COLO829 (cell line): ENCODE measurements at places on chromosomes 5 and 9.
A peak's percentile ranks its signal among the peaks of the same experiment; 100 is the strongest.

- no peak for DNase-seq
These were observed 4.6 kb downstream of the PTCH1 start for GRCh38 chr9:95511952-95512708.

DNA sequence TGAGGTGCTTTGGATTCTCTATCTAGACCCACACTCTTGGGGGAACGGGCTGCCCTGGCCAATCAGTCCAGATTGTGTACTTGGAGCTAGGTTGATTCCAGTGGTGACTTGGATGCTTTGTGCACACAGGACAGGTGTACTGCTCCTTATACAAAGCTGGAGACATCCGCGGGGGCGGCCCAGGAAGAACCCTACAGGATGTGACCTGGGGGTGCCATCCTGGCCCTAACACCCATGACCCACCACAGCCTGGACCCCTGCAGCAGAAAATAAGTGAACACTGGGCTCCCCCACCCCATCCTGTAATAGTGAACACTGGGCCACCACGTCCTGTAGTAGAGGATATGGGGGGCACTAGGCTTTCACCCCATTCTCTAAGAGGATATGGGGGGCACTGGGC lies 12.1 kb upstream of the PLEKHG4B start:
- no peak for DNase-seq

GRCh38 chr9:106450549-106450948 lies 412.4 kb upstream of the ZNF462 start:
- no peak for DNase-seq

- DNase-seq, result no peak
These were observed 196.3 kb downstream of the MEF2C start for GRCh38 chr5:88686726-88687125.

DNA sequence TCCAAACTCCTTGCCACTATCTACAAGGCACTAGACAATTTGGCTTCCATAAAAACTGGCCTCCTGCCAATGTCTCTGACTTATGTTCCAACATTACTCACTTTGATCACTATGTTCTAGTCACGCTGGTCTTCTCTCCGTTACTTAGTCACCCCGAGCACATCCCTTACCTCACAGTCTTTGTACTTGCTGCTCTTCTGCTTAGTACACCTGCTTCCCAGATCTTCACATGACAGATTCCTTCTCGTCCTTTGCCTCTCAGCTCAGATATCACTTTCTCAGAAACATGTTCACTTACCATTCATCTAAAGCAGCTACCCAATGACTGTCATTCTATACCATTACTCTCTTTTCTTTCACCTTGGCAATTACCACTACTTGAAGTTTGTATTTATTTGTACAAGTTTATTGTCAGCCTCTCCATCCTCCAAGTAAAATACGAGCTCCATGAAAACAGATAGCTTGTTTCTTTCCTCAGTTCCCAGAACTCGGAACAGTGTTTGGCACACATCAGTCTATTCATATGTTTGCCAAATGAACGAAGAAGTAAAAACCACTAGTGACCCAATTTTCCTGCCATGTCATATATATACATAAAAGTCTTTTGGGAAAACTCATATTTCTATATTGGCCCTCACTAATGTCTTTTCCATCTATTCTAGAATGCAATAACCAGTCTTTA lies 5.9 kb upstream of the SLC22A5 start:
- no peak for DNase-seq

- peak; percentile 77 for DNase-seq
These were observed 2.2 kb downstream of the AKNA start for GRCh38 chr9:114385397-114386181.

DNA sequence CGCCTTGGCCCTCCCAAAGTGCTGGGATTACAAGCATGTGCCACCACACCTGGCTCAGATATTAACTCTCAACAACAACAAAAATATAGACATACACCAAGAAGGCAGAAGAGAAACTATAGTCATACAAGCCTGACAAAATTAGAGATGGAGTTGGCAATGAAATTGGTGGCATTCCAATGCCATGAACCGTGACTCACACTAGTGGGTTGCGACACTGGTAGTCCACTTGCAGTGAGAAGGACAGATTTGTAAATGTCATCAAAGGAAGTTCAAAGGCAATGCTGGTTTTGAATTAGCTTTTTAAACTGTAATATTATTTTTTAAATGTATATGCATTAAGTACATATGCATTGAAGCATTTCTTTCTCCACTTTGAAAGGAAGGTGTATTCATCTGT lies 8.5 kb upstream of the DNAJC25 start:
- peak; percentile 59 for DNase-seq

DNA sequence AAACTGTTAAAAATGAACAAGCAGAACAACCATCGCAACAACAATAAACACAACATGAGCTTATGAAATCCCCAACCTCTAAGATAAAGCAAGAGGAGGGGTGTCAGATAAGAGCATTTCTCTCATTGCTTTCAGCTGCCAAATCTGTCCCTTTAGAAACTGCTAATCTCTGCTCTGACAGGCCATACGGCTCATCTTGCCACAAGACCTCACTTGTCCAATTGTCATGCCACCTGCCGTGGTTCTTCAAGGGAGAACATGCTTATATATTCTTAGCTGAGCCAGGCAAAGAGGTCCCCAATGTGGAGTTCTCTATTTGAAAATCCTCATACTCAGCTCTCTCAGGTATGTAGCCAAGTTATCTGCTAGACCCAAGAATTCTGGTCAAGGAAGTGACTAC lies 405.0 kb upstream of the TNC start:
- no peak for DNase-seq

DNA sequence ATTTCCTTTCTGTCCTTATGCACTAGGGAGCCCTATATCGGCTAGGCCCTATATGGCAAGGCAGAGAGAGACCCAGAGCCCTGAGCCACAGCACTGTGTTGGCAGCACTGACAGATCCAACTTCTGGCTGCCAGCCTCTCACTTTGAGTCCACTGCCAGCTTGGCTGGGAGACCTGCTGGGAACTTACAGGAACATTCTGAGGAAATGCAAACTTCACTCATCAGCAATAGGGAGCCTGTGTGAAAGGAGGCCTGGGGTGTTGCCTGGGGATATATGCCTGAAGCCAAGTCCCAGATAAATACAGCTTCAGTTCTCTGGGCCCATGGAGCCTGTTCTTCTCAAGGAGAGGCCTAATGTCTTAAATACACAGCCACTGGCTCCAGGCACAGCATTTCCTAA lies 78.0 kb downstream of the ADRB2 start:
- no peak for DNase-seq

GRCh38 chr5:125376059-125376641 lies 629.7 kb upstream of the ZNF608 start:
- no peak for DNase-seq

DNA sequence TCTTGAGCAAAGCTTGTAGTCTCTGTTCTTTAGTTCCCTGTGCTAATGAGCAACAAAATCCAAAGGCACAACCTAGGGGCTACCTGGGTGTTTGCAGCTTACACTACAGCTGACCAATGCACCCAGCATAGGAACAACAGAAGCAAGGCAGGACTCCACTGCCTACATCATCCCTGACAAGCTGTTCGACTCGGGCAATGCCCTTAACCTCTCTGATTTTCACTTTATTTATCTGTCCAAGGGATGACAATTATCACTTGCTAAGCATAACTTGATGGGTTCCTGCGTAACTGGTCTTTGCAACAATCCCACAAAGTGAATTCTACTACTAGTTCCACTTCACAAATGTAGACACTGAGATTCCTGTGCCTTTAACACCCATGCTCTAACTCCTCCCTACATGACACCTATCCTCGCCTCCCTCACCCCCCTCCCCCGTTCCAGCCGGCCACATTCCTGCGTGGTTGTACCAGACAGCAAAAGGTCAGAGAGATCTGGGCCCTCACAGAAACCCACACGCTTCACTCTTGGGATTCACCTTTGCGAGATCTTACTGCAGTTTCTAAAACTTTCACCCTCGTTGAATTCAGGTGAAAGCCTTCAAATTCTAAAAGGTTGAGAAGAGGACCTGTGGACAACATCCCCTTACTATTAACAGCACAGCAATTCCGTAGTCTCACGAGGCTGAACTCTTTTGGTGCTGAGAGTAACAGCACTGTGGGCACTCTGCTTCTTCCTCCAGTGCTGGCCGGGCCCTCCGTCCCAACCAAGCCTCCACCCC lies 995 bp downstream of the IPPK start:
- DNase-seq, result peak; percentile 78

DNA sequence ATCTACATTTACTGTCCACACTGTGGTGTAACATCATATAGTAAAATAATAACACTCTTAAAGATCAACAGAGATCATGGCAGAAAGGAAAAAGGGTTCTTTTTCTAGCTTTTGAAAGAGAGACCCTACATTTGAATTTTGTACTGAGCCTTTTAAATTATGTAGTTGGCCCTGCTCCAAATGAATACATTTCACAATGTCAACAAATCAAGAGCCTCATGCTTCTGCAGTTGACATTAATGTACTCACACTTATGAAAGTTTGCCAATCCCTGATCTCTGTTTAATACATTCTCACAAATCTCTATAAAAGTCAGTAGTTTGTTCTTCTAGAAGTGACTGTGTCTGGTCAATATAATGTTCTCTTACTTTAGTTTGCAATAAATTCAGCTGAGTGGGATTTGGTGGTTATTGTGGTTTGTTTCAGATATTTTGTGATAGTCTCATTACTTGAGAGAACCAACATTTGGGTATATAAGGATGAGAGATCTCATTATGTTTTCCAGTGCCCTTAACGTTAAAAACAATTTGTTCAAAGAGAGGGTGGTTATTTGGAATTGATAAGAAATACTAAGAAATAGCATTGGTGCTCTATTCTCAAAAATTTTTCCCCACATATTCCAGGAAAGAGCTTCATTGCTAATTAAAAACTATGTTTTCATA lies 277.8 kb upstream of the FTMT start:
- DNase-seq, result no peak

- no peak for DNase-seq
These were observed 22.6 kb upstream of the TGFBI start for GRCh38 chr5:136006164-136006563.

DNA sequence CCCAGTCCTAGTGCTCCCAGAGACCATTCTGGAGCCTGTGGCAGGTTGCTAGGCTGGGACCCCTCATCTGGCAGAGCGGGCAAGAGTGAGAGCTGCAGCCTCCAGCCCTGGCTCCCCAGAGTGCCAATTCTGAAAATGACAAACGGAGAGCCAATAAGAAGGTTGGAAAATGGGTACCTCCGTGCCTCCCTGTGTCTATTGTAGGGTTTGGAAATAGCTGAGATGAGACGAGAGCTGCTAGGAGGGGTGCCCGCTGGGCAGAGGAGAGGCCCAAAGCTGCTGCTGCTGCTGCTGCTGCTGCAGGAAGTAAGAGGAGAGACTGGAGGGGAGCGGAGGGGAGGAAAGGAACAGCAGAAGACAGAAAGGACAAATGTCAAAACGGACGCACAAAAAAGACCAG lies 36.0 kb upstream of the FUBP3 start:
- no peak for DNase-seq

GRCh38 chr5:120160124-120160895 lies 303.8 kb upstream of the PRR16 start:
- DNase-seq, result no peak

- DNase-seq, result no peak
These were observed 22.7 kb downstream of the JADE2 start for GRCh38 chr5:134547999-134548658.

- no peak for DNase-seq
These were observed 16.8 kb downstream of the SEMA5A start for GRCh38 chr5:9529041-9529480.

GRCh38 chr9:116733010-116733641 lies 46.0 kb downstream of the TRIM32 start:
- no peak for DNase-seq

- DNase-seq, result no peak
These were observed 75.1 kb downstream of the DAPK1 start for GRCh38 chr9:87572719-87573118.

DNA sequence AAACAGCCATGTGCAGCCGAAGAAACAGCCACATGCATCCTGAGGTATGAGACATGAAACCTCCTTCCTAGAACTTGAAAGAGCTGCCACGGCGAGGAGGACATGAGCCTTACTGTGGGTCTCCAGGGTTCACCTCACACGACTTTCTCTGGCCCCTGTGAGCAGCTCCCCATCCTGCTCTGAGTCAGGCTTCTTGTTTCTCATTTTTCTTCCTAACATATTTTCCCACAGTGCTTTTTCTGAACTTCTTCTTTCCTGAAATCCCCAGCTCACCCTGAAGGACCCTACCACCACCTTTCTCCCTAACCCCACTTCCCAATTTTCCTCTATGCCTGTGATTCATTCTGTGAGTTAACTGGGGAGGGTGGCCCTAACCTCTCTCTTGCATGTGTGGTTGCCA lies 33.7 kb upstream of the ADRB2 start:
- no peak for DNase-seq

DNA sequence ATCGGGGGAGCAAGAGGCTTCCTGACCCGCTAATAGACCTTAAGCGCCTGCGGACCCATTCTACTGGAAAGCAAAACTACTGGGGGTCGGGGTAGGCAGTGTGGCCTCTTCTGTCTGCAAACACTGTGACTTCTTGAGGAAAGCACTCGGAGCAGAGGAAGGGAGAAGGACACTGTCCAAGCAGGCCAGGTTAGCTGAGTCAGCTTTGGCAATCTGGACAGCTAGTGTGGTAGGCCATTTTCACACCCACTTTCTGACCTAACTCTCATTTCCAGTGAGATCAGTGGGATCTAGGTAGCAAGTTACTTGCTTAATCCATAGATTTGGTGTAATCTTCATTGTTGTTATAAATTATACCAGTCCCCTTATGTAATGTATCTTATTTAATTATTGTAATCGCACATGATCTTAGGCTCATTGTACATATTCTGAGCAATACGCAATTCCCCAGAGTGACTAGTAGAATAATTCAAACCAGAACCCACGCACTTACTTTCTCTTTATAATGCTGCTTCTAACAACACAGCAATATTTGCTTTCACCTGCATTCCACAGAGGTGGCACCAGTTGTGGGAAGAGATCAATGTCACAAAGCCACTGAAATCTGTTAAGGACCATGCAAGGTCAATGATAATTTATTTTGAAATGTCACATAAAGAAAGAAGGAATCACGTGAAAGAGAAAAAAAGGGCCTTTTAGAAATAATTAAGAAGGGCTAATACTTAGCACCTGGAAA lies 82.9 kb downstream of the NREP start:
- DNase-seq, result no peak

GRCh38 chr5:62948301-62948700 lies 369.7 kb downstream of the LRRC70 start:
- no peak for DNase-seq

GRCh38 chr5:995318-995717 lies 13.3 kb upstream of the NKD2 start:
- DNase-seq, result no peak

GRCh38 chr9:114914139-114914538 lies 16.3 kb downstream of the TNFSF8 start:
- no peak for DNase-seq

DNA sequence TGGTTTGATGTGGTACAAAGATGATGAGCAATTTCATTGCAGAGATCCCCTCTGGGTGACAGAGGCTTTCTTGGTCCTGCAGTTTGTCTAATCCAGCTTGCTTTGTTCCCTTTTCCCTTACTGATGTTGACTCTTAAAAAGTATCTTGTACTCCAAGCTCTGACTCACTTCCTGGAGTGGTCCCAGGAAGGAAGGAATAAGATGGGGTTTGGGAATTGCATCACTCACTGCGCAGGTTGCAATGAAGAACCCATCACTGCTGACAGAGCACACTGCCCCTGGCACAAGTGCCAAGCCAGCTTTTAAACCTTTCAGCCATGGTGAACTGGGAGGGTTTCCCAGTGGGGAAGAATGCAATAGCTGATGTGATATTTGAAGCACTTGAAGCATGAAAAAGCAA lies 662.2 kb upstream of the CTNND2 start:
- no peak for DNase-seq
